Hepatocyte (in vitro differentiated cells): ENCODE measurements at places on chromosomes 6 and 20. TPM values are rescaled to one million over a fixed set of nuclear protein-coding genes. Genes with fewer than 3 reads are reported as not detected.

DNA sequence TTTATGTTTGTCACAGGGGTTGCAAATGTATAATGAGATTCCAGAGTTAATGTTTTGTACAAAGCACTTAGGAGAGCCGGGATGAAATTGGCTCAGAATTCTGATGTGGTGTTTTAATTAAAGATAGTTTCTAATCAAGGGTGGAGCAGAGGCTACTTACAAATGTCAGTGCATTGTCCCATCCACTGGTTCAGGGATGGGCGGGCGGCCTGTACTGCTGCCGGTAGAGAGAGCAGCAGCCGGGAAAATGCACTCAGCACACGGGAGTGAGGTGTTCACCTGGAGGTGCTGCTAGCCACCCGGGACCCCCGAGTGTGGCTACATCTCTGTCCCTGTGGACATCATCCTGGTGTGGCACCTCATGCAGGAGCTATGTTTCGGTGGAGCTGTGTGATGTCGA is 193.3 kb downstream of the QKI start:
- H3K27me3 ChIP-seq: no peaks in the 10 kb centered on the region
- no peak overlapping the region for H3K27ac ChIP-seq
- no peaks in the 10 kb centered on the region for H3K4me1 ChIP-seq
- no peak overlapping the region for H3K4me3 ChIP-seq
- no peak for DNase-seq

NHSL1 gene
- total RNA-seq: 58.0 and 58.3 TPM in 2 replicates

- no peaks in the 10 kb centered on the region for H3K36me3 ChIP-seq
- H3K4me1 ChIP-seq: no peaks in the 10 kb centered on the region
- H3K27ac ChIP-seq: peak overlapping the region; percentile 56
- H3K27me3 ChIP-seq: no peaks in the 10 kb centered on the region
- H3K4me3 ChIP-seq: no peak overlapping the region
Observed at GRCh38 chr6:42424906-42425474, 26.7 kb downstream of the TRERF1 start.

DNA sequence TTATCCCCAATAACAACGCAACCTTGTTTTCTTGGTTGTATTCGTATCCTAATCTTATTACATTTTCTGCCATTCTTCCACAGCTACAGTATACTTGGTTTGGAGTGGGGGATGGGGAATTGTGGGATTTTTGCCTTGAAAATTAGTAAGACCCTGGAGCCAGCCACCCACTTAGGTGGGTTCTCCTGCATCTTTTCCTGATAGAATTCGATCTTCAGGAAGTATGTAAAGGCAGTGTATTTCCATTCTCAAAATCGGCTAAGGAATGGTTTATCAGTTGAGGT is 1.1 kb downstream of the ITCH start:
- peak overlapping the region; percentile 98 for H3K27ac ChIP-seq
- peak overlapping the region; percentile 90 for H3K4me3 ChIP-seq
- H3K27me3 ChIP-seq: no peaks in the 10 kb centered on the region
- no peak for DNase-seq
- no peaks in the 10 kb centered on the region for H3K36me3 ChIP-seq

TLDC2 gene
- 1.6 and 2.9 TPM in 2 replicates for total RNA-seq

- H3K27ac ChIP-seq: no peak overlapping the region
- no peak for DNase-seq
- no peaks in the 10 kb centered on the region for H3K27me3 ChIP-seq
- H3K36me3 ChIP-seq: no peaks in the 10 kb centered on the region
- no peak overlapping the region for H3K4me3 ChIP-seq
Observed at GRCh38 chr20:2280082-2280481, 15.7 kb upstream of the TGM3 start.

MLN gene
- 2.3 and 6.7 TPM in 2 replicates for total RNA-seq

GRCh38 chr6:33585403-33586107 is 5.5 kb upstream of the BAK1 start:
- peak; percentile 88 for DNase-seq
- no peaks in the 10 kb centered on the region for H3K27me3 ChIP-seq
- H3K36me3 ChIP-seq: no peaks in the 10 kb centered on the region
- H3K4me1 ChIP-seq: peaks cover 15% of the 10 kb centered on the region

TFAP2D gene
- 0.23 TPM in 1 of 2 replicates, not detected in the other for total RNA-seq

DNA sequence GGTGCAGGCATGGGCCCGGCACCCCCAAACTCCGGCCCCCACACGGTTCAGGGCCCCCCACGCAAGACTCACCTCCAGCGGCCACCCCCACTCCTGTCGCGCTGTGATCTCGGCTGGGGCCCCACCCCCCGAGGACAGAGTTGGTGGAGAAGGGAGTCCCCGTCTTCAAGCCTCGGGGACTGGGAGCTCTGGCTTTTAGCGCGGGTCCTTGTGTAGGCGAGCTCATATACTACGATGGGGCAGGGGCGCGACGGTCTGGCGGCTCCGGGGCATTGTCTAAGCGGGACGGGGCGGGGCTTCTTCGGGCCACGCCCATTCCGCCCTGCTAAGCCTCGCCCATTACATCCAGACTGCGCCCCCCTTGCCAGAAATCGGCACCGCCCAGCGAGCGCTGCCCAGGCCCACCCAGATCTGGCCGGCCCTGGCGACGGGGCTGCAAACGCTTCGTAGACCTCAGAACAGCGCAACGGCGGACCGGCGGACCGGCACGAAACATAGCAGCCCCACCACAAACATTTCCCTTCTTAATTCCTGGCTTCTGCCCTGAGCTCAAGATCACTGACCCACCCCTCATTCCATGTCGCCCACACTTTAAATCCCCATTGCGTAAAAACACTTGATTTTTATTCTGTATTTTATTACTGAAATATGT is 1.0 kb upstream of the DDAH2 start:
- peak; percentile 97 for DNase-seq
- no peaks in the 10 kb centered on the region for H3K36me3 ChIP-seq
- H3K27me3 ChIP-seq: no peaks in the 10 kb centered on the region

DNA sequence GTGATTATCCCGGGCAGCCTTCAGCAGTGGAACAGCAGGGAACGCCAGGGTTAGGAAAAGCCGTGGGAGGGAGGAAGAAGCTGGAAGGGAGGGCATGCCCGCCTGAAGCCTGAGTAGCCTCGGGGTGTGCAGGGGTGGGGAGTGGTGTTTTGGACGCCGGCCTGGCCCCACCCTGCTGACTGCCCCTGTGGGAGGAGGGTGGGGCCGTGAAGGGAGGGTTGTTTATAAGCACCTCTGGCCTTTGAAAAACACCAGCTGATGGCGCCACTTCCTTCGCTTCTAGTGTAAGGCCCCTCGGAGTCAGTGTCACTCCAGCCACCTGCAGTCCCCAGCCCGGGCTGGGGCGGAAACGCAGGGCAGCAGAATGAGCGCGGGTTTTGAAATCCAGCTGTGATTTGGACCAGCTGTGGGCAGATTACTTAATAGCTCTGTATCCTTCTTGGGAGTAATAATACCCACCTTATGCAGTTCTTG is 52.8 kb upstream of the BMP6 start:
- no peak overlapping the region for H3K4me3 ChIP-seq
- no peaks in the 10 kb centered on the region for H3K27me3 ChIP-seq
- H3K36me3 ChIP-seq: no peaks in the 10 kb centered on the region
- peaks cover 15% of the 10 kb centered on the region for H3K4me1 ChIP-seq

DNA sequence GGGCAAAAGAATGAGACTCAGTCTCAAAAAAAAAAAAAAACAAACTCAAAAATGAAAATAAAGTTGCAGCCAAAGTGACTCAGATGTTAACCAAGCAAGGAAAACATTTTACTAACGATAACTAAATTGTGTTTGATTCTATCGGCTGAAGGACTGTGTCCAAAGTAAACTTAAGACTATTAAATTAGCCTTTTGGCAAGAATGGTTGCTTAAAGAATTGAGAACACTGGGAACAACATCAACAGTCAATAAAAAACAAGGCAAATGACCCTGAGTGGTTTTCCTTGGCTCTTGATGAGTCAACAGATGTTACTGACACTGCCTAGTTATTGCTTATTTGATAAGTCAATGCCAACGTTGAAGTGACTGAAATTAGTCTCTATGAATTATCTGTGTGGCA is 36.7 kb downstream of the POU3F2 start:
- no peaks in the 10 kb centered on the region for H3K36me3 ChIP-seq
- no peak overlapping the region for H3K27ac ChIP-seq
- no peaks in the 10 kb centered on the region for H3K4me1 ChIP-seq
- H3K4me3 ChIP-seq: no peak overlapping the region

PPP1R10 gene
- total RNA-seq: 34.5 and 36.2 TPM in 2 replicates

- H3K4me1 ChIP-seq: peaks cover 20% of the 10 kb centered on the region
- no peak overlapping the region for H3K4me3 ChIP-seq
- peak; percentile 21 for DNase-seq
- H3K27me3 ChIP-seq: no peaks in the 10 kb centered on the region
Observed at GRCh38 chr20:33909331-33909921, 84.3 kb upstream of the RALY start.

GRCh38 chr6:72624557-72625160 is 2.8 kb downstream of the KCNQ5 start:
- peak; percentile 9 for DNase-seq
- H3K36me3 ChIP-seq: no peaks in the 10 kb centered on the region
- H3K27me3 ChIP-seq: peaks cover 59% of the 10 kb centered on the region
- no peak overlapping the region for H3K4me3 ChIP-seq
- H3K4me1 ChIP-seq: peaks cover 16% of the 10 kb centered on the region

GRCh38 chr20:45934046-45934585 is 367 bp upstream of the PCIF1 start:
- H3K27me3 ChIP-seq: no peaks in the 10 kb centered on the region
- H3K4me1 ChIP-seq: peaks cover 16% of the 10 kb centered on the region
- H3K36me3 ChIP-seq: no peaks in the 10 kb centered on the region
- peak; percentile 66 for DNase-seq
- H3K4me3 ChIP-seq: peak overlapping the region; percentile 80

DNA sequence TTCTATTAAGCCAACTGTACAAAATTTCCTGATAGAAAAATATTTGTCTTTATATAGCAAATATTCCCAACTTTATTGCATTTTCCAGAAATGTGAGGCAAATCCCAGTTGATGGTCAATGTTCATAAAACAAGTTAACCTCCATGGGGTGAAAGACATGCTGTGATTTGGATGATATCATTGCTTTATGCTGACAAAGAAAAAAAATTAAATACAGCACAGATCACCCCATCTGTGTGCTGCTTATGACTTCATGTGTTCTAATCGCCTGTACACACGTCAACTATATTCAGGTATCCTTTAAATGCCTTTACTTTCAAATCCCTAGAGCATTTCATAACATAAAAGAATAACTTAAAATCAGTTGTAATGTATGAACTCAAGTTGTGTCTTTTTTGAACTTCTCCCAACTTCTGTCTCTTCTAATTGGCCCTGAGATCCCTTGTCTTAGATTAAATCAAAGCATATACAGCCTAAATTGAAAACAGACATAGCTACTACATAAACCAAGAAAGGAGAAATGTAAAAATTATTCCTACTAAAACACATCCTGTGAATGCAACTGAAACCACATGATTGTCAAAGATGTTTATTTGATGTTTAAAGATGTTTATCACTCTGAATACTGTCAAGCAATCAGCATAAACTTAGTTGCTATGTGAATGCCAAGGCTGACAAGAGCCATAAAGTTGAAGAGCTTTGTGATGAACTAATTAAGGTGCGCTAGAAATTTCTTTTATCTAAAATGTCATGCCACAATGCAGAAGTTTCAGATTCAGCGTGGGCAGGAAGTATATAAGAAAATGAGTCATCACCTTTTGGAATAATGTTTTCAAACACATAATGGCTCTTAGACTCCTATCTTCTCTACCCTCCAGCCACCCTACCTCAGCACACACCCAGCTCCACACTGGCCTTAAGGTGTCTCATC is 68.7 kb downstream of the FILIP1 start:
- H3K4me1 ChIP-seq: no peaks in the 10 kb centered on the region
- no peak for DNase-seq
- no peak overlapping the region for H3K4me3 ChIP-seq
- no peaks in the 10 kb centered on the region for H3K27me3 ChIP-seq
- H3K36me3 ChIP-seq: no peaks in the 10 kb centered on the region

DNA sequence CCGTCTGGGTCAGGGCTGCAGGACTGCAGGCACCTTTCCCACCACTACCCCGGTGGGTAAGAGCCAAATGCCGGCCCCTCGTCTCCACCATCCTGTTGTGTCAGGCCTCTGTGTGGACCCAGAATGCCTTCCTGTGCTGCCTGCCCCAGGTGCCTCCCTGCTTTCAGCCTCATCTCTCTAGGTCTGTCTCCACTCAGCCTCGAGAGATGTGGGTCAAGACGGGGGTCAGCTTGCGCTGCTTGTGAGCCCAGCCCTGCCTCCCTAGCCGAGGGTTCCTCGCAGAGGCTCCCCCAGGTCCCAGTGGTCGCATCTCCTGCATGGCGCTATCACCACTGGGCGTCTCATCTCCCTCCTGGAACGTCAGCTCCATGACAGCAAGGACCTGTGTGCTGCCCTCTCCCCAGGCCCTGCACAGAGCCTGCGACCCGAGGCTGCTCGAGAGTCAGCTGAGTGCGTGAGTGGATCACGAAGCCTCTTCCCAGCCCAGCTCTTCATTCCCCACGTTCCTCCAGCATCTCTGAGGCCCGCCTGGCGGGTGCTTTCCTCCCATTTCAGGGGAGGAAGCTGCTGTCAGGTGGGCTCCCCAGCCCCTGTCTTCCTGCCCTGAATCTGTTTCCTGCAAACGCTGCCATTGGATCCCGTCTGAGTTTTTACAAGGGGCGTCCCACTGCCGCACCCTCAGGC is 38.7 kb upstream of the ZBP1 start:
- H3K4me1 ChIP-seq: no peaks in the 10 kb centered on the region
- no peaks in the 10 kb centered on the region for H3K36me3 ChIP-seq
- no peak overlapping the region for H3K27ac ChIP-seq
- no peaks in the 10 kb centered on the region for H3K27me3 ChIP-seq
- H3K4me3 ChIP-seq: no peak overlapping the region

GRCh38 chr20:41616228-41616627 is 1.9 kb downstream of the CHD6 start:
- no peak for DNase-seq
- no peaks in the 10 kb centered on the region for H3K27me3 ChIP-seq
- no peak overlapping the region for H3K27ac ChIP-seq
- no peaks in the 10 kb centered on the region for H3K36me3 ChIP-seq
- no peak overlapping the region for H3K4me3 ChIP-seq

- H3K4me1 ChIP-seq: peaks cover 6% of the 10 kb centered on the region
- no peaks in the 10 kb centered on the region for H3K36me3 ChIP-seq
- no peaks in the 10 kb centered on the region for H3K27me3 ChIP-seq
- H3K4me3 ChIP-seq: no peak overlapping the region
- H3K27ac ChIP-seq: no peak overlapping the region
Observed at GRCh38 chr6:113774127-113774825, 82.9 kb upstream of the MARCKS start.

SENP6 gene
- 90.3 and 102 TPM in 2 replicates for total RNA-seq

GRCh38 chr20:17439616-17440296 is 91.4 kb downstream of the BFSP1 start:
- H3K4me3 ChIP-seq: no peak overlapping the region
- H3K27ac ChIP-seq: no peak overlapping the region
- H3K27me3 ChIP-seq: no peaks in the 10 kb centered on the region
- DNase-seq: no peak
- no peaks in the 10 kb centered on the region for H3K36me3 ChIP-seq

AHCY gene
- total RNA-seq: 124 and 142 TPM in 2 replicates

- H3K36me3 ChIP-seq: no peaks in the 10 kb centered on the region
- no peaks in the 10 kb centered on the region for H3K27me3 ChIP-seq
- no peak overlapping the region for H3K4me3 ChIP-seq
- no peaks in the 10 kb centered on the region for H3K4me1 ChIP-seq
- no peak overlapping the region for H3K27ac ChIP-seq
- no peak for DNase-seq
Observed at GRCh38 chr6:55047451-55048044, 126.8 kb upstream of the HCRTR2 start.

- H3K4me3 ChIP-seq: no peak overlapping the region
- peak; percentile 9 for DNase-seq
- H3K36me3 ChIP-seq: no peaks in the 10 kb centered on the region
Observed at GRCh38 chr6:63643862-63644261, 8.3 kb downstream of the PHF3 start.

GRCh38 chr6:87807475-87807874 is 105.4 kb upstream of the AKIRIN2 start:
- H3K27me3 ChIP-seq: no peaks in the 10 kb centered on the region
- H3K4me3 ChIP-seq: no peak overlapping the region
- no peak overlapping the region for H3K27ac ChIP-seq
- H3K4me1 ChIP-seq: no peaks in the 10 kb centered on the region

SLC24A3 gene
- total RNA-seq: 1.0 and 1.7 TPM in 2 replicates
